ENCODE measurements at places on chromosomes 7 and 10.

DNA sequence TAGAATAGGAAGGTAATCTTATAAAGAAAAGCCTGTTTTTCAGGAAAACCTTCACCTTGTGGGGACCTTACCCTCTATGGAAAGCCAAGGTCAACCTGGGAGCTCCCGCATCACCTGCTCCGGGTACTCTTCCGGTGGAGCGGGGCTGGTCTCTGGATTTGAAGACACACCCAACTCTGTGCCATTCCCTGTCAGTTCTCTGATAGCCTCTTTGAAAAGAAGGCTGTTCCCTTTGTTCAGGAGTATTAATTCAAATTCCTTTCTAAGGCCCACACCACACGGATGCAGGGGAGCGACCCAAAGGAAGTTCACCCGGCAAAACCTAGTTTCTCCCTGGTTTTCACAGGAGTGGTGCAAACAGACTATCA, 10.7 kb downstream of the CTBP2 start:
- no peak for DNase-seq

DNA sequence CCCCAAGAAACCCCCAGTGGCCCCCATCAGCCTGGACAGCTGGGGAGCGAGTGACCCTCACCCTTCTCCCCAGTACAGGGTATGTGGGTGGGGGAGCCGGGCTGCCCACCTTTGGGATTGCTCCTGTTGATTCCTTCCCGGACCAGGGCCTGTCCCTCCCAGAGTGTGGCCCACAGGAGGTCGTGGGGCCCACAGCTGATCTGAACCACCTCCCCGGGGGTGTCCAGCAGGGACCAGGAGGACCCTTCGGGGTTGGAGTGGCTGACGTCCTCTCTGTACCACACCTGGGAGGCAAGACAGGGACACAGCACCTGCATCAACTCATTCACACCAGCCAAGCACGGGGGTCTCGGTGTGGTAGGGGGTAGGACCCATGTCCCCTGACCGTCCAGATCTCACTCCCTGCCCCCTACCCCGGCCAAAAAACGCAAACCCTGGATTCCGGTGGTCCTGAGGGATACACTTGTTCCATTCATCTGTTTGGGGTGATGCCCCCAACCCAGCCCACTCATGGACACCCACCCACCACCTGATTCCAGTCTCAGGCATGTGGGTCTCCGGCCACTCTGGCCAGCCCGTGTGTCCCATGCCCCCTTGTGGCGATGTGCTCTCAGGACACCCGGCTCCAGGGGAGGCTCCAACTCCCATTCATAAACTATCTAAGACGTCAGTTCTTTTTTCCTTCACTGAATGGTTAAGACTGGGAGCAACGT, 10.9 kb downstream of the TECPR1 start:
- DNase-seq, result peak; percentile 49

- no peak for DNase-seq
Measured at GRCh38 chr10:97805096-97805884, 33.5 kb upstream of the SFRP5 start.

DNA sequence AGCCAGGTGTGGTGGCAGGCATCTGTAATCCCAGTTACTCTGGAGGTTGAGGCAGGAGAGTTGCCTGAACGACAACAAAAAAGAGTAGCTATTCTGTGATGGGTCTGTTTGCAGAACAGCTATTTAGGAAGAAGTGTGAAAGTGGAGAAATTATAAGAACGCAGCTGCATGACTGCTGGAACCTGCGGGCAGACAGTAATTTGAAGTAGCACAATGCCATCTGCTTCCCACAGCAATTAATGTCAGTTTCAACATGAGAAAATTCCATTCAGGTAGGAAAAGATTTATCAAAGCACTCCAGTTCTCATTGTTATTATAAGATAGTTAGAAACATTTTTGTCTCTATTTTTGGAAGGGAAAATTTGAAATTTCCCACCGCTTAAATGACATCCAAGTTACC, 21.5 kb downstream of the LAMB1 start:
- no peak for DNase-seq

DNA sequence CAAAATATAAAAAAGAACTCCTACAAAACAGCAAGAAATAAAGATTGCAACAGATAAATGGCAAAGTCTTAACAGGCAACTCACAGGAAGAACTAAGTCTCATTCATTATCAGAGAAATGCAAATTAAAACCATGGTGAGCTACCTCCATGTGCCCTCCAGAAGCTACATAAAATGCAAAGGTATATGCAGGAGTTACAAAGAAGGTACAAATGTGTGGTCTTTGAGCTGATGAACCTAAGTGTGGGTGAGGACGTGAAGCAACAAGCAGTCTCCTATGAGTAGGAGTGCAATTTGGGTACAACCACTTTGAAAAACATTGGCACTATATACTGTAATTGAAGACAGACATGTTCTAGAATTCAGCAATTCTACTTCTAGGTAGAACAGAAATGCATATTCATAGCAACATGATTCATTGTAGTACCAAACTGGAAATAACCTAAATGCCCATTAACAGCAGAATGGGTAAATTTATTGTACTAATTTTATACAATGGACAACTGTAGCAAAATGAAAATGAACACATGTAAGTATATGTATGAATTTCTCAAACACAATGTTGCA, 61.6 kb upstream of the KCNMA1 start:
- DNase-seq, result no peak

- DNase-seq, result no peak
Measured at GRCh38 chr7:28017372-28017771, 163.2 kb downstream of the JAZF1 start.

GRCh38 chr10:51700228-51700817, 928 bp upstream of the CSTF2T start:
- DNase-seq, result no peak

DNA sequence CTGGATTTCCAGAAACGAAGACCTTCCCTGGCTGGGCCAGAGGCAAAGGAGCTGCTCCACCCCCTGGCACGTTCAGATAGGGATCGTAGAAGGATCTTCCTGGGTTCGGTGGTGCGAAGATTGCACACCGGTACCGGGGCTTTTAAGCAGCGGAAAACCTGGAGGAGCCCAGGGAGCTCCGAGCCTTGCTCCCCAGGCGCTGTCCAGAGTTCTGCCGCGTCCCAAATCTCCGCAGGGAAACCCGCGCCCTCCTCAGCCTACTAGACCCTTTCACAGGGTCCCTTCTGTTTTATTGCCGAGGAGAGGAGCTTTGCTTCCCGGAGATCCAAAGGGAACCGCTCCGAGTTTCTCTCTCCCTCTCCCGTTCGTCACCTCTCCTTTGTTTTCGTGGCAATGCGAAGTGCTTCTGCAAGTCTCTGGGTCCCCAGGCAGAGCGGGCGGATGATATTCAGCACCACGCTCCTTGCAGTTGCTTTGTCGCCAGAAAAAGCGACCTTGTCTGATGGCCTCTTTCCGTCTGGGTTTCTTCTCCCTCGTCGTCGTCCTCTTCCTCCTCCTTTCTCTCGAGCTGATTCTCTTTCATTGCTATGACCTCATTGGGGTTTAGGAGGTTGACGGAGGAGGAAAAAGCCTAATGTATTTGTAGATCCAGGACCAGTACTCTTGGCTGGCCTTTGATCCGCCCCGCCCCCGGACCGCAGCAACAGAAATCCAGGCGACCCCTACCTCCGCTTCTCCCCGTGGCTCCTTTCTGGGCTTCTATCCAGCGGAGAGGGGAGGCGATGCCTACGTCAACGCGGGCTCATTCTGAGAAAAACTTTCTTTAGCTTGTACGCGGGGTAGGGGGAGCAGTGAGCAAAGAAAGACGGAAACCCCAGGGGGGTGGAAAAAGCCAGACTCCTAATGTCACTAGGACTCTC, at the start of gene TMEM196:
TMEM196 (minus strand) TSS at position 777 of the 920 bp plus-strand sequence. CDS start 921 bp downstream, outside the sequence.
- DNase-seq, result peak; percentile 1

DNA sequence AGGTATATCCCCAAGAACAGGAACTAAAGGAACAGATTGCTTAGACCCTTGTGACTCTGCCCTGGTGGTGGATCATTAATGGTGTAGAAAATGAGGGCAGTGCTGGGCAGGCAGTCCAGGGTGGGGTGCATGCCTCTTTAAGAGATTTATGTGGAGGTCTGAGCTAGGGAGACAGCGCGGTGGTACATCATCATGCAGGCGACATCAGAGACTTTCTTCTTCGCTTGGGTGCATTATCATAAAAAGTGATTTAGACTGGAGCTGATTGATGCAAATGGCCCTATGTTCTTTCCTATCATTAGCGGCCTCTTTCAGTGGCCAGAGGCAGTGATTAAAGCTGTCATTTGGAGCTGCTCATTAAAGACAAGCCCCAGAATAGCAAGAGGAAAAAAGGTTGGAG, 519.1 kb upstream of the GALNT17 start:
- DNase-seq, result no peak

- DNase-seq, result no peak
Measured at GRCh38 chr7:72336632-72337389, 75.3 kb downstream of the CALN1 start.

- no peak for DNase-seq
Measured at GRCh38 chr7:104926601-104927041, 87.4 kb upstream of the KMT2E start.

DNA sequence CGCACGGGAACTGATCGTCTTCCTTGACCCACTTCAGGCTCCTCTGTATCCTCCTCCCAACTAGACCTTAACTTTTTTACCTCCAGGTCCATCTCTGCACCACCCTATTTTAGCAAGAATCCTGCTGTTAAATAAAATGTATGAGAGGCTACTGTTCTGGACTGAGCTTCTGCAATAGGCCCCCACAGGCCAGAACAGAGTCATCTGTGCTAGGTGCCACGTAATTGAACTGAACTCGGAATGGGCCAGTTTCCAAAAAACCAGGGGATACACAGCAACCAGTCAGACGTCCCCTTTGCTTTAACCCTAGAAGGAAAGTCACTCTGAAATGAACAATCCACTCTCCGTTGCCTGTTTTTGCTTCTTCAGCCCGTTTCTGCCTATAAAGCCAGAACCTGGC, 71.3 kb downstream of the CHST15 start:
- no peak for DNase-seq

- DNase-seq, result no peak
Measured at GRCh38 chr10:15172306-15172840, 3.9 kb upstream of the NMT2 start.

DNA sequence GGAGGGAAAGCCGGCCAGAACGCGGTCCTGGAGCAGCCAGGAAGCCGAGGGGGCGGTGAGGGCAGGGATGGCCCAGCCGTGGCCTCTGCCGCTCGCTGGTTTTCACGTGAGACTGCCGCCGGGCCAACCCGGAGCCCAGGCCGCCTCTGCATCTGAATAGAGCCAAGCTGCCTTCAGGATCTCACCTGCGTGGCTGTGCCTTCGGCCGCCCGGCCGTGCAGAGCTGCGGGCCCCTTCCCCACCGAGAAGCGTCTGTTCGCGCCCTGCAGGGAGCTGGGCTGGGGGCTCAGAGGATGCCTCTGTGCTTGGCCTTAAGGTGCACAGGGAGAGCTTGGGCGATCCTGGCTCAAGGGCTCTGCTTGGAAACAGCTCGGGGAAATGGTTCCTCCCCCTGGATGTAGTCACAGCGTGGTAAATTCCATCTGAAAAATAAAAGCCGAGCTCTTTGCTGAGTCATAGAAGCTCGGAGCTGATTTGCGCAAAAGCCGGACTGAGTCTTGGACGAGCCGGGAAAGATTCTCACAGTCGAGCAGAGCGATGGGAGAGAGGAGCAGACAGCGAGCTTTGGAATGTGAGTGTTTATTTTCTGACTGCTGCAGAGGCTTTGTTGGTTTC, at the start of gene JAKMIP3:
JAKMIP3 (plus strand) TSS at position 456 of the 615 bp plus-strand sequence. CDS start 38,863 bp downstream, outside the sequence.
- DNase-seq, result no peak

DNA sequence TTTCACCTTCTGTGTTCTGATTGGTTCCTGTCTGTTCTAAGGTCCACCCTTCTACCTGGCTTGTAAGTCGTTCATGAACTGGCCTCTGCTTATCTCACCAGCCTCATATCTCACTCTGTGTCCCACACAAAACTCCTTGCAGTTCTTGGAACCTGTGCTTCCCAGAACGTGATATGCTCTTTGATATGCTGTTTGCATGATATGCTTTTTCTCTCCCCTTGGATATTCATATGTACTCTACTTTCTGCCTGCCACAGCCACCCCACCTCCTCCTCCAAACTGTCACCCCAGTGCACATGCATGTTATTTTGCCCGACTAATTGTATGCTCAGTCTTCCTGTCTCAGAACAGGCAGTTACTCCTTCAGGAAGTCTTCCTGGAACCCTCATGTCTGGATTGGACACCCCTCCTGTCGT, 1.9 kb upstream of the ITPRIP start:
- DNase-seq, result no peak

GRCh38 chr7:134024739-134025138, 102.4 kb upstream of the LRGUK start:
- DNase-seq, result no peak

DNA sequence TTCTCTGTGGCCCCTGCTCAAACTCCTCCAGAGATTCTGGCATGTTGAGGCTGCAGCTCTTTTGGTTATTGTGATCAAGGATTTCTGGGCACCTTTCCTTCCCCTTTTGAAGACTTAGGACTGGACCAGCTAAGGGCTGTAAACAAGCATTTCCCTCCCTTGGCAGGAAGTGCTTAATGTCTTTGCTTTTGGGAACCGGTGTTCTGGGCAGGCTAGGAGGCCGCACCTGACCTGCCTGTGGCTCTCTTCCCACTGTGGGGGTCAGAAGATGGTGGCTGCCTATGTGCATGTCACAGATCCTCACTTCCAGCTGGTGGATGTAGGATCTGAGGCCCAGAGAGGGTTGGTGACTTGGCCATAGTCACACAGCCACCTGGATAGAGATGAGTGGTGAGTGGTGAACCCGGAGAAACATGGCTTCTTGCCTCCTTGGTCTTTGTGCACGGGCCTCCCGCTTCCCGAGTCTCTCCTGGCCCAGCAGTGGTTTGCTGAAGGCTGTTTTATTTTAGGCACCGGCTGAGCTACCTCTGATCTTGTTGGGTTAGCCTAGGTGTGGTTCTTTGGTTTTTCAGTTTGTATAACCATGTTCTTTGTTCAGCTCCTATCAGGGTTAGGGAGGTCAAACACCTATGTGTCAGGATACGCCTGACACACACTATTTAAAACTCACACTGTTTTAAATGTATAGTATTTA, 82.0 kb downstream of the GRK5 start:
- DNase-seq, result no peak

- no peak for DNase-seq
Measured at GRCh38 chr7:106561666-106562411, 99.1 kb downstream of the CCDC71L start.

- DNase-seq, result no peak
Measured at GRCh38 chr7:157628456-157628855, 291.7 kb downstream of the DNAJB6 start.

GRCh38 chr10:108180878-108181277, 1016.4 kb upstream of the SORCS1 start:
- DNase-seq, result no peak

GRCh38 chr7:43166686-43167085, 54.2 kb downstream of the HECW1 start:
- DNase-seq, result no peak

Measured in activated CD8-positive, alpha-beta T cell treated with anti-CD3 and anti-CD28 coated beads for 36 hours (primary cell).